GM12878 (cell line): ENCODE measurements at places on chromosomes 3 and 15. TPM values are rescaled to one million over a fixed set of nuclear protein-coding genes. Genes with fewer than 3 reads are reported as not detected.

DNA sequence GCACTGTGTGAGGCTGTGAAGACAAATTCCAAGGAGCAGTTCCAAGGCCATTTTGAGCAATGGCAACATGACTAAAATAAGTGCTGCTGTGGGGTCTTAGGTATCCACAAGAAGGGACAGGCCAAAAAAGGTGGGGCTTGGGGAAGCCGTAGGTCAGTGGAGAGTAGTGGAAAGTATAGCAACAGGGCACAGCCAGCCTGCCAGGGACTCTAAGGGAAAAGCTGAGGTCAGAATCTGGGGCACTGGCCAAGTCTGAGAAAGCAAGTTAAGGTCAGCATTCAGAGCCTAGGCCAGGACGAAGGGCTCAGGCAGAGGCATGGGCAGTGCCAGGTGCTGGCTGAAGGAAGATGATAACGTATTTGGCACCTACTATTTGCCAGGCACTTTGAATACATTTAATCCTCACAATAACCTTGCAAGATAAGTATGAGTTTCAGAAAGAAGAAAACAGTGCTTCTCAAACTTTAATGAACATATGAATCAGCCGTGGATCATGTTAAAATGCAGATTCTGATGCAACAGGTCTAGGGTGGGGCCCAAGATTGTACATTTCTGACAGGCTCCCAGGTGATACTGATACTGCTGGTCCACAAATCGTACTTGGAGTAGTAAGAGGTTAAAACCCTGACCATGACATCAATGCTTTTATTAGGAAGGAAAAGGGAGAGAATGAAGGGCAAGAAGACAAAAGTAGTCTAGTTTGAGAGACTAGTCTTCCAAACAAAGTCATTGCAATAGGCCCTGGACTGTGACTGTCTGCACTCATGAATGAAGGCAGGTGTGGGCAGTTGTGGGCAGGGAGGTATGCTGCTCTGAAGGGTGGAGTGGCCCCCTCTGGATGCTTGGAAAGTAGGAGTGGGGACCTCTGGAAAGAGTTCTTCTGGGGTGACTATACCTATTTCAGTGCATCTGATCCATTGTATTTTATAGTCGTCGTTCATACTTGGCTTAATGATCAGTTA is 106.3 kb upstream of the ANKRD28 start:
- no peak overlapping the region for H3K4me3 ChIP-seq
- no peak for DNase-seq
- no peaks in the 10 kb centered on the region for H3K36me3 ChIP-seq
- H3K27ac ChIP-seq, result no peak overlapping the region
- H3K27me3 ChIP-seq, result no peaks in the 10 kb centered on the region

DNA sequence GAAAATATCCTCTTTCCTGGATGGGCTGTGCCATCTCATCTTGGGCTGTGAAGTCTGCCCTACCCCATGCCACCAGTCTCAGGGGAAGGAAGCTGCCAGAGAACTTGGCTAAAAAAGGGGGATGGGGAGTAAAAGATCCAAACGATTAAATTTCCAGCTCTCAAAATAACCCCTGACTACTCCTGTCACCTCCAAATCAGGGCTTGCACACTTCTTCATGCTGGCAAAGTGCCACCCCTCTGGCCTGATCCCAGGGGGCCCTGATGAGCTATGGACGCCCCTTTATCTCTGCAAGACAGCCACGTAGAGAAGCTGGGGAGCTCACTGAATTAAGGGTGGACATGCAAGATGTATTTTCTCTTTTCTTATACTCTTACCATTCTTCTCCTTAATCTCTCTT is 1.2 kb upstream of the MLF1 start:
- no peaks in the 10 kb centered on the region for H3K36me3 ChIP-seq
- H3K27me3 ChIP-seq, result 0 out of 2 replicates have a peak, but pooled peaks cover 2% of the 10 kb centered on the region
- DNase-seq, result no peak
- H3K4me3 ChIP-seq, result no peak overlapping the region

- H3K4me1 ChIP-seq, result peaks cover 14% of the 10 kb centered on the region
- DNase-seq, result no peak
- H3K27ac ChIP-seq, result no peak overlapping the region
Measured at GRCh38 chr3:102182162-102182561, 252.7 kb upstream of the ZPLD1 start.

DNA sequence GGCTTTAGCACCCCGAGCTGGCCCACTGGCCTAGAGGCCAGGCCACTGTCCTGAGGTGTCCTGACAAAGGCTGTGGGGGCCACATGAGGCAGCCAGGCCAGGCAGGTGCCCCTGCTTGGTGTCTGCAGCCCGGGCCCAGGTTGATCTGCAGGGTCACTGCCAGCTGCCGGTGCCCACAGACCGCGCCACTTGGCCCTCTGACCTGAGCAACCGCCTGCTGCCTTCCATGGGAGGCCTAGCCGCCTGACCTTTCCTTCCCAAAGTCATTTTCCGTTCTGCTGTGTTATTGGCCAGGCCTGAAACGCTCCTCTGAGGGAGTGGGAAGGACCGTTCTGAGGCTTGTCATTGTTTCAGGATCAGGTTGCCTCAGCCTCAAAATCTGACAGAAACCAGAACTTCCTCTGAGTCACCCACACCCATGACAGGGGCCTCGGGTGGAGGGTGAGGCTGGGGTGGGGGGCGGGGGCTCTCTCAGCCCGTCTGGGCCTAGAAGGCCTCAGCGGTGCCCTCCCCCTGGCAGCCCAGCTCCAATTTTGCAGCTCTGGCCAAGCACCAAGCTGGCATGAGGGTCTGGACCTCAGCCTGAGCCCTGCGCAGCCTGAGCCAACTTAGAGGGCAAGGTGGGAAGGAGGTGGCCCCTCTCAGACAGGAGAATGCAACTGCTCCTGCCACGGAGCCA is 140.7 kb upstream of the MEF2A start:
- DNase-seq, result no peak
- no peak overlapping the region for H3K4me3 ChIP-seq

The SLC6A20 gene
- polyA plus RNA-seq, result 0.31 and 0.51 TPM in 2 replicates

The LMAN1L gene
- polyA plus RNA-seq, result not detected in 2 replicates
